Activated CD4-positive, alpha-beta memory T cell treated with anti-CD3 and anti-CD28 coated beads, Interleukin-2, amount 10 ng/mL, durations not matched to agents 7 days and 5 days (primary cell): ENCODE measurements at places on chromosomes 12 and 14. TPM values are rescaled to one million over a fixed set of nuclear protein-coding genes. Genes with fewer than 3 reads are reported as not detected.

The STON2 gene
- 3.0 TPM for total RNA-seq

The KRT8 gene
- 0.33 TPM for total RNA-seq

The TMEM132C gene
- 0.05 TPM for total RNA-seq

The GLT8D2 gene
- total RNA-seq: not detected

The KIF26A gene
- total RNA-seq: 7.7 TPM

The CNPY2 gene
- 99.3 TPM for total RNA-seq

The CYP27B1 gene
- total RNA-seq: 3.3 TPM

GRCh38 chr12:19542606-19543005 is 103.3 kb downstream of the AEBP2 start:
- no peaks in the 10 kb centered on the region for H3K27me3 ChIP-seq
- no peak overlapping the region for H3K4me3 ChIP-seq
- DNase-seq: no peak
- H3K4me1 ChIP-seq: peaks cover 5% of the 10 kb centered on the region
- no peak overlapping the region for H3K27ac ChIP-seq

GRCh38 chr12:52540531-52540930 is 12.4 kb downstream of the KRT71 start:
- peaks cover 6% of the 10 kb centered on the region for H3K4me1 ChIP-seq
- DNase-seq: no peak
- no peak overlapping the region for H3K4me3 ChIP-seq
- no peaks in the 10 kb centered on the region for H3K36me3 ChIP-seq
- no peak overlapping the region for H3K27ac ChIP-seq

DNA sequence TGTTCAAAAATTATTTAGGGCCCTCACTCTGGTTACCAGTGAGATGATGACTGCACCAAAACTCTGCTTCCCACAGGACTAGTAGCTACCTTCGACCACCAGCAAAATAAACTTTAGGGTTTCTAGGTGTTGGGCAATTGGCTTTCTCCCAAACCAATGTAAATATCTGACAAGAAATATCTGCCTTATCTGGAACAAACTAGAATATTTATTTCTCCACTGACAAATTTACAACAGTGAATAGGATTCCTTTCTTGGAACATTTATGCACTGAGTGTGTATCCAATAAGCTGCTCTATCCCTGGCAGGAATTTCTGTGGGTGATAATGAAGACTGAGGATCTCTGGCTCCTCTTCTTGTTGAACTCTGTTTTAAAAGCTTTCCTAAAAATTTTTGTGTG is 148.6 kb downstream of the SLC6A15 start:
- DNase-seq: no peak
- no peak overlapping the region for H3K4me3 ChIP-seq
- H3K36me3 ChIP-seq: no peaks in the 10 kb centered on the region
- H3K4me1 ChIP-seq: no peaks in the 10 kb centered on the region
- H3K27ac ChIP-seq: no peak overlapping the region
- H3K27me3 ChIP-seq: no peaks in the 10 kb centered on the region
